CD4-positive, alpha-beta T cell treated with Interleukin-2 at 100 ng/mL for 4 hours (primary cell): ENCODE measurements at places on chromosomes 16 and 17.

- no peak for DNase-seq
Observed at GRCh38 chr17:300881-301280, 51.7 kb downstream of the RPH3AL start.

GRCh38 chr16:19757762-19758595, 39.9 kb downstream of the IQCK start:
- DNase-seq = no peak

- DNase-seq = no peak
Observed at GRCh38 chr17:29956225-29956624, 14.8 kb downstream of the EFCAB5 start.

DNA sequence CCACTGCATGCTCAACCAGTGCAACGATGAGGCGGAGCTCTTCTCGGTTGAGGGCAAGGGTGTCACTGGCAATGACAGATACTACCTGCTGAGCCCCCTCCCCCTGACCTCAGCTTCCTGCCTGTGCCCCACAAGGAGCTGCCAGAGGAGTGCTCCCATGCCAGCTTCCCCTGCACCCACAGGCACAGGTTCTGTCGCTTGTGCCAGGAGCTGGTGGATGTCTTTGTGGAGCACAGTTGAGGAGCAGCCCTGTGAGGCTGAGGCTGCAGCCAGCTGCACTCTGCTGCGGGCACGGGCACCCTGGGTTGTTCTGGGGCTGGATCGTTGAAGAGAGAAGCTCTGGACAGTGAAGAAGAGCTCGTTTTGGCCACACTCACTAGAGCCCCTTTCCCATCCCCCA, 165.3 kb upstream of the ZNF267 start:
- DNase-seq = no peak

DNA sequence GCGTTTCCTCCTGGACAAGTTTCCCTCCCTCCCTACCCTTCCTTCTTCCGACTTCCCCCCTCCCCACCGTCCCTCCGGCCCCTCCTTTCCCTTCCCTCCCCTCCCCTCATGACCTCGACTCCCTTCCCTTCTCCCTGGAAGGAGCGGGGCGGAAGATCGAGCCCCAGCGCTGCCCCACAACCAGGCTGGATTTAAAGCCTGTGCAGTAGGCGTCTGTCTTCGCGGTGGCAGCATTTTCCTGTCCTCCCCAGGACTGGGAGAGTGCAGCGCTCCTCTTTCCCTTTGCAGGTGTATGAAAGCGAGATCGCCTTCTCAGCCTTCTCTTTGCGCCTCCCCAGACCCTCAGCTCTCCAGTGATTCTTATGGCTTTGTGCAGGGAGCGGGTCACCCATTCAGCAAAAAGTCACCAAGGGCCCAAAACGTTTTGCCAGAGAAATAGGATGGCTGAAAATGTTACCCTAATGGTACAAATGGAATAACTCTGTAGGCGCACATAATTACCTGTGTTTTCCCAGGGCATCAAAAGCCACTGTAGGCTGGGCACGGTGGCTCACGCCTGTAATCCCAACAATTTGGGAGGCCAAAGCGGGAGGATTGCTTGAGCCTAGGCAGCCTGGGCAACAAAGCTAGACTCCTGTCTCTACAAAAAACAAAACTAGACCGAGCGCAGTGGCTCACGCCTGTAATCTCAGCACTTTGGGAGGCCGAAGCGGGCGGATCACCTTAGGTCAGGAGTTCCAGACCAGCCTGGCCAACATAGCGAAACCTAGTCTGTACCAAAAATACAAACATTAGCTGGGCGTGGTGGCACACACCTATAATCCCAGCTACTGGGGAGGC, 40.8 kb downstream of the SLFN12L start:
- DNase-seq = no peak

DNA sequence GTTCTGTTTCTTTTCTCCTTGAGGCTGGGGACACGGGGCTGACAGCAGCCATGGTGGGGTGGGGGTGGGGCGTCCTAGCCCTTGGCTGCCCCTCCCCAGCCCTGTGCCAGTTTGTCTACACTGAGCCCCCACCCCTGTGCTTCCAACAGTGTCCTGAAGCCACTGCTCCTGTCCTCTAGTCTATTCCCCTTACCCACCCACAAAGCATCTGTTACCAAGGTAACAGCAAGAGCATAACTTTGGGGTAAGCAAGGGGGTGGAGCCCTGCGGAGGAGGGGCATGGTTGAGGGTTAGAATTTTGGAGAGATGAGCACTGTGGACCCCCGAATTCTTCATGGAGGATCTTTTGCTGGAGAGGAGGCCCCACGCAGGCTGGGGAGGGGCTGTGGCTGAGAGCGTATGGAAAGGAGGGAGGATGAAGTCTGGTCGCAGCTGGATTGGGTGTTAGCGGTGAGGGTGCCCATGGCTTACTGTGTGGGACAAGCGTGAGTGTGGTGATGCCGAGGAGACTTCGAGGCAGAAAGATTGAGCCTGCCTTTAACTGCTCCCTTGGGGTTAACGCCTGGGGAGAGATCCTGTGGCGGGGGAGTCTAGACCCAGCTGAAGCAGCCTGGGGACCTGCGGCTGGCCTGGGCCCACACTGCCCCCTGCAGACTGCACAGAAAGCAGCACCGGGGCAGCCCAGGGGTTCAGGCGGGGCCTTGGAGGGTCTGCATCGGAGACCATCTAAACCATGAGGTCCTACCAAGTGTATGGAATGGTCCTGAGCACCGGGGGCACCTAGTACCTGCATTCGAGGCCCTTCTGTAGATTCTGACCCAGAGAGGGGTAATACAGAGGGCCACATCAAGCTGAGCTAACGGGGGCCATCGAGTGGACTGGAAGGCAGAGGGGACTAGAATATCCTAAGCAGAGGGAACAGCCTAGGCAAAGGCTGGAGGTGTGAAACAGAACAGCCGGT, 6.1 kb upstream of the STAC2 start:
- peak; percentile 56 for DNase-seq

DNA sequence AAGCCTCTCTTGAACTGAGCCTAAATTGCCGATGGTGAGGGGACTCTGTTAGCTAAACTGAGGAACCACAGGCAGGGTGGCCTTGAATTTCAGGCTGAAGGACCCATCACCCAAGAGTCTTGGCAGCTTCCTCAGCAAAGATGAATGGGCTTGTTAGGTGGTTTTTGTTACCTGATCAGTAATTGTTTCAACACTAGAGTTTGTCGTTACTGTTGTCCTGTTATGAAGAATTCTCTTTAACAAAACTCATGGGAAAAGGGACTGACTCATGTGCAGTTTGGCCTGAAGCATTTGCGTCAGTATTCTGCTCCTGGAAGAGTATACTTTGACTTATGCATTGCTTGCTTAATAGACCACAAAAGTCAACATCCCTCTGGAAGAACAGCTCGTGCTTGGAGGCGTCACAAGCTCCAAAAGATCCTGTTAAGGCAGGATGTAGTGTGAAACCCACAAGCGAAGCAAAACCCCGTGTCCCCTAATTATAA, 206.0 kb downstream of the IRX3 start:
- DNase-seq = no peak

DNA sequence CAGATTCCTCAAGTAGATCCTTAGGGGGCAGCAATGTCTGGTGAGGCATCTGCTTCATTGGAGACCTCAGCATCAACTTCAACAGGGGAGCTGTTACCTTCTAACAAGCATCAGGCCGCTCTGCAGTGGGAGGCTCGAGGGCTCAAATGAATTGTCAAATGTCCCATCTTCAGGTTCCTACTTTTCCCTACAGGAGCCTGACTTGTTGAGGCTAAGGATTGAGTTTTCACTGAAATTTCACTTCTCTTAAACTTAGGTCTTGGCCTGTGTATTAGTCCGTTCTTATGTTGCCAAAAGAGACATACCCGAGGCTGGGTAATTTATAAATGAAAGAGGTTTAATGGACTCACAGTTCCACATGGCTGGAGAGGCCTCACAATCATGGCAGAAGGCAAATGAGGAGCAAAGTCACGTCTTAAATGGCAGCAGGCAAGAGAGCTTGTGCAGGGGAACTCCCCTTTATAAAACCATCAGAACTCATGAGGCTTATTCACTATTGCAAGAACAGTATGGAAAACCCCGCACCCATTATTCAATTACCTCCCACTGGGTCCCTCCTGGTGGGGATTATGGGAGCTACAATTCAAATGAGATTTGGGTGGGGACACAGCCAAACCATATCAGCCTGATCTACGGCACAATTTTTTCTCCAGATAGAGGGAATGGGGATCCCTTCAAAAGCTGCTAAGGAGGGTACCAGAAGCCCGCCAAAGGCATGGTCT, 5.1 kb upstream of the CD300LD start:
- no peak for DNase-seq

DNA sequence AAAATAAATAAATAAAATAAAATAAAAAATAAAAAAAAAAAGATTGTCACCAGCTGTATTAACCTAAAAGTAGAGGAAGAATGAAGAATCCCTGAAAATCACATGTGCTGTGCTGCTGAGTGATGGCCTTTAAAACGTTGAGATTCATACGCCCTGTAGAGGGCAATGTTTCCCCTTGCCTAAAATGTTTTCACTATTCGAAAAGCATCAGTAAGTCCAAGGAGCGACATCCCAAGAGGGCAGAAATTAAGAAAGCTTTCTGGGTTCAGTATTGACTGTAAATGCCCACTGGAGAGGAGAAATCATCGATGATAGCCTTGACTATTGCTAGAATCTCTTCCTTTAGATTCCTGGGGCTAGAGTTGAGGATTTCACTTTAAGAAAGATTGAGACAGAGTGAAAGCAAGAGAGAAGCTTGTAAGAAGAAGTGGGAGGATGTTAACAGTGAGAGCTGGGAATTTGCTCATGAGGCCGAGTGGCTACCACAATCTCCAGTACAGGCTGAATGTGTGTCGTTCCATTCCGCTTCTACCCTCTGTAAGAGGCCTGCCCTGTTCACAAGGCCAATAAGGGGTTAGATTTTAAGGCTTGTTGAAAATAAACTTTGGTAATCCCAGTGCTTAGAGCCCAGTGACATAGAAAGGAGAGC, 170.8 kb upstream of the FAM20A start:
- no peak for DNase-seq

GRCh38 chr17:28871056-28871579, 16.3 kb downstream of the ERAL1 start:
- peak; percentile 40 for DNase-seq

DNA sequence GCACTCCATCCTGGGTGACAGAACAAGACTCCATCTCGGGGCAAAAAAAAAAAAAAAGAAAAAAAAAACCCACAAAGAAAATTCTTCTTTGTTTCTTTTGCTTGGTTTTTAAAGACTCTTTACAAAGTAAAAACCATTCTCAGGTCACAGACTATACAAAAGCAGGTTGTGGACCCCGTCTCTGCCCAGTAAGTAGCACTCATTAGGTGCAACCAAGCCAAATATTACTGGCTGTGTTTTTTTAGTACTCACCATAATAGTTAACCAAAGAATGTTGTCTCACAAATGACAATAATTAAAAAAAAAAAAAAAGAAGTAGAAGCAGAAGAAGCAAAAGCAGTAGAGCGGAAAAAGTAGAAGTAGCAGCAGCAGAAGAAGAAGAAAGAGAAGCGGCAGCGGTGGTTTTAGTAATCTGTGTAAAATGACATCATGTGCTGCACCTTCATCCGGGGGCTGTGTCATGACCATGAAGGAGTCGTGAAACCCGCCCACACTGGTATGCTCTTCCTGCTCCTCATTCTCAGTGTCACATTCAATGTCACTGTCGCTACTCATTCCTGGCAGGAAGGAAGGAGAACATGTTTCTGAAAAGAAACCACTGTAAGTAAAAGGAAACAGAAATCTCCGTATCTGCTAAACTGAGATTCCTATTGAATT, 105.4 kb downstream of the TRIM37 start:
- peak; percentile 76 for DNase-seq

GRCh38 chr17:2202996-2203575, 100.5 kb downstream of the SMG6 start:
- DNase-seq = peak; percentile 23

DNA sequence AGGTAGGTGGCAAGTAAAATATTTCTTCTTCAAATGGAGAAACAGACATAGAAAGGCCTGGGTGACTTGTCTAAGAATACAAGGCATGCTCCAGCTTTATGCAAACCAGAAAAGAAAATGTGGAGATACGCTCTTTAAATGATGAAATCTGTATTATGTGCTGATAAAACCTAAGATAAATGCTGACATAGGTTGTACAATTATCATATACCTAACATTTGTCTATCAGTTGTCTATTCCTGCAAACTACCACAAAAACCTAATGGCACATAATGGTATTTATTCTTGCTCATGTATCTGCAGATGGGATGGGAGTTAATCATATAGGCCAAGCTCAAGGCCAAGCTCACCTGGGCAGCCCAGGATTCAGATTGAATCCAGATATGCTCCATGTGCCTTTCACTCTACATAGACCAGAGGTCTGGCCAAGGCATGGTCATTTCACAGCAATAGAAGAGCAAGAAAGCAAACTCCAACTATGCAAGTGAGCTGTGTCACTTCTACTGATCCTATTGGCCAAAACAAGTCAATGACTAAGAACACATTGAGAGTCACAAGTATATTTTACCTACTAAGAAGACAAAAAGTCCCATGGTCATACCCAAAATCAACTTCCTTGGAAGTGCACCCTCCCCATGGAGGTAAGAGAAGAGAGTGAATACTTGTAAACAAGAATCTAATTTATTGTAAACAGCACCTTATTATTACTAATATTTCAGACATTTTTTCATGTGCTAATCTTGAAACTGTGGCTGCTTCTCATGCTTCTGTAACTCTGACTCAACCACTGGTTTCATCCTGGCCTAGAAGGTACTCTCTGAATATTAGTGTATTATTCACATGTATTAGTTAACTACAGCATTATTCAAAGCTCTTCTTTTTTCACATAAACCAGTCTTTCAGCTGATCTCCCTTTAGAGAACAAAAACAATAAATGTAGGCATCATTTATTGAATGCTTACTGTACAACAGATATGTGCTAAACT, 270.7 kb upstream of the SOX9 start:
- DNase-seq = no peak

DNA sequence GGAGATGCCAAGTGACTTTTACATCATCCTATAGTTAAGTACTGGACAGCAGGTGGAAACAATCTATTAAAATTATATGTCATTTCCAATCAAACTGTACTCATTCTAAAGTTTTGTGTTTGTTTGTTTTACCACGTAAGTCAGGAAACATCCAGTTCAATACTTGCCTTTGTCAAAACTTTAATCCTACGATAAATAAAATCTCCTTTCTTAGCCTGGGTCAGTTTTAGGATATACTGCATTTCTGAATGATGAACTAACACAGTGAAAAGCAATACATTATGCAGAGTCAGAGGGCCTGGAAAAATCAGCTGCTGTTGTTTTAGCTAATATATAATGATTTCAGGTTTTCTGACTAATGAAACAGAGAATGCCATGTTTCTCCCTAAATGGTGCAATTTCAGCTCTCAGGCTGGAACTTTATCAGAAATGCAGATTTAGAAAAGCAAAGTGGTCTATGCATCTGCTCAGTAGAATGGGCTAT, 756.4 kb downstream of the CDH11 start:
- DNase-seq = no peak

- DNase-seq = no peak
Observed at GRCh38 chr17:79792341-79792871, 4.5 kb downstream of the CBX8 start.

- no peak for DNase-seq
Observed at GRCh38 chr16:83713597-83713996, 94.2 kb upstream of the HSBP1 start.

- DNase-seq = no peak
Observed at GRCh38 chr17:80145076-80146075, 1.6 kb downstream of the EIF4A3 start.
